ENCODE measurements at places on chromosomes 6 and 20.

DNA sequence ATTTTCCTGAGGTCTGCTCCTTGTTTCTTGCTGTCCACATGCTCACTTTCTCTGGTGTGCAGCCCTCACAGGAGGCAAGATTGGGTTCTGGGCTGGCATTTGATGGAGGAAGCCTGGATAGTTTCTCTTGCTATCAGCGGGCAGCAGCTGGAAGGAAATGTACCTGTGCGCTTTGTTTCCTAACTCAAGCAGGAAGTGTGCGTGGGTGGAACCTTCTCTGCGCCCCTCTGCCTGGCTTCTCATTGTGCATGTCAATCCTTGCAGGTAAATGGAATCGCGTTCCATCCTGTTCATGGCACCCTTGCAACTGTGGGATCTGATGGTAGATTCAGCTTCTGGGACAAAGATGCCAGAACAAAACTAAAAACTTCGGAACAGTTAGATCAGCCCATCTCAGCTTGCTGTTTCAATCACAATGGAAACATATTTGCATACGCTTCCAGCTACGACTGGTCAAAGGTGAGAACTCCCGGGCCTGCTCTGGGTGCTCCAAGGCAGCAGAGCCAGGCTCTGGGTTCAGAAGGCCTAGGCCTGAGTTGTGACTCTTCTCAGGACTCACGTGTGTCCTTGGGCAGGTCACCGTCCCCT, 16.8 kb upstream of the RBM38 start:
- DNase-seq = no peak

DNA sequence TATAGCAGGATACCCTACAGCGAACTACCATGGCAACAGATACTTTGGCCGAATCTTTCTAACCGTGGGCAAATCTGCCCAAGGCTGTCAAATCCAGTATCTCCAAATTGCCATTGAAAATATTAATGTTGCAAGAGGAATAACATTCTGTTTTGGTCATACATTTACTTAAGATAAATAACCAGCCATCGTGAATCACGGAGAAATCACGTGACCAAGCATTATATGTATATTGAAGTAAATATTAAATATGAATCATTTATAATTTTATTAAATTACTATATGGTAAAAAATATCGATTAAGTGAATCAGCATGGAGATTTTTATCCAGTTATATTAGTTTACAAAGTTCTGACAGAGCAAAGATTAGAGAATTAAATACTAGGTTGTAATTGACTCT, 714.6 kb upstream of the GJE1 start:
- no peak for DNase-seq

DNA sequence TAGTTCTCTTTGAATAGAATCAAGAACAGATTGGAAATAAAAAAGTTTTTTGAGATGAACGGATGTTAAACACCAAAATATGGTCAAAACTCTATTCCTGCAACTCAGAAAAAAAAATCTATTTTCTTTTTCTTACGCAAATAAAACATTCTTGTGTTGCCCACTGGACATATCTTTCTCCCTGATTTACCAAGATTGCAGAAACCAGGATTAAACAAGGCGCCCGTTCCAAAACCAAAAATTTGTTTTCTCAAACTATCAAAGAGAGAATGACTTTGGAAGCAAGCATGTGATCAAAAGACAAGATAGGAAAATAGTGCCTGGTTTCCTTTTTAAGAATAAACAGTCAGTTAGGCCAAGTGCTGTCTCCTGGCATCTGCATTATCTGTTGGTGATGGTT, 273.1 kb downstream of the CLIC5 start:
- DNase-seq = no peak

DNA sequence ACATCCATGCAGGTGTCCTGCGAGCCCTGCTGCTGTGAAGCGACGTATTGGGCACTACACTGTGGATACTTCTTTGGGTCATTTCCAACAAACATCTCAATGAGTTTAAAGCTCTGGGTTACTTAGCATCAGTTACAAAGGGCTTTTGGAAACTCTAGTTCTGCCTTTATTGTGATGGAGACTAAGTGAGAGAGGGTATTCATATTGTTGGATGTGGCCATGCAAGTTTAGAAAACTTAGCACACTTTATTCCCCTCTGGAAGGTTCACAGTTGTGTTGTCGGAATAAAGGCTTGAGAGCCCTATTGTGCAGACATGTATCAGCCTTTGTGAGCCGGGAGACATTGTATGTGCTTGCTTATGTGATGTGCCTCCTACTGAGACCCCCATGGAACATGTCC, 22.1 kb downstream of the DUSP22 start:
- no peak for DNase-seq

- no peak for DNase-seq
Measured at GRCh38 chr20:63114693-63115311, 101.1 kb downstream of the YTHDF1 start.

Data from NCI-H524 (cell line).